Activated CD4-positive, alpha-beta T cell treated with anti-CD3 and anti-CD28 coated beads for 36 hours (primary cell): ENCODE measurements at places on chromosomes 13 and 19. TPM values are rescaled to one million over a fixed set of nuclear protein-coding genes. Genes with fewer than 3 reads are reported as not detected.
A peak's percentile ranks its signal among the peaks of the same experiment; 100 is the strongest.

DNA sequence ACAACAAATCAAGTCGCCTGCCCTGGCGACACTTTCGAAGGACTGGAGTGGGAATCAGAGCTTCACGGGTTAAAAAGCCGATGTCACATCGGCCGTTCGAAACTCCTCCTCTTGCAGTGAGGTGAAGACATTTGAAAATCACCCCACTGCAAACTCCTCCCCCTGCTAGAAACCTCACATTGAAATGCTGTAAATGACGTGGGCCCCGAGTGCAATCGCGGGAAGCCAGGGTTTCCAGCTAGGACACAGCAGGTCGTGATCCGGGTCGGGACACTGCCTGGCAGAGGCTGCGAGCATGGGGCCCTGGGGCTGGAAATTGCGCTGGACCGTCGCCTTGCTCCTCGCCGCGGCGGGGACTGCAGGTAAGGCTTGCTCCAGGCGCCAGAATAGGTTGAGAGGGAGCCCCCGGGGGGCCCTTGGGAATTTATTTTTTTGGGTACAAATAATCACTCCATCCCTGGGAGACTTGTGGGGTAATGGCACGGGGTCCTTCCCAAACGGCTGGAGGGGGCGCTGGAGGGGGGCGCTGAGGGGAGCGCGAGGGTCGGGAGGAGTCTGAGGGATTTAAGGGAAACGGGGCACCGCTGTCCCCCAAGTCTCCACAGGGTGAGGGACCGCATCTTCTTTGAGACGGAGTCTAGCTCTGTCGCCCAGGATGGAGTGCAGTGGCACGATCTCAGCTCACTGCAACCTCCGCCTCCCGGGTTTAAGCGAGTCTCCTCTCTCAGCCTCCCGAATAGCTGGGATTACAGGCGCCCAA, at the start of gene LDLR:
LDLR (plus strand) TSS at position 210 of the 760 bp plus-strand sequence; CDS start at position 296, 86 bp downstream.
- peaks cover 48% of the 10 kb centered on the region for H3K4me1 ChIP-seq
- peak; percentile 91 for DNase-seq
- H3K36me3 ChIP-seq, result peaks cover 39% of the 10 kb centered on the region
- peak within 1 kb of the TSS; percentile 93 for H3K4me3 ChIP-seq

DNA sequence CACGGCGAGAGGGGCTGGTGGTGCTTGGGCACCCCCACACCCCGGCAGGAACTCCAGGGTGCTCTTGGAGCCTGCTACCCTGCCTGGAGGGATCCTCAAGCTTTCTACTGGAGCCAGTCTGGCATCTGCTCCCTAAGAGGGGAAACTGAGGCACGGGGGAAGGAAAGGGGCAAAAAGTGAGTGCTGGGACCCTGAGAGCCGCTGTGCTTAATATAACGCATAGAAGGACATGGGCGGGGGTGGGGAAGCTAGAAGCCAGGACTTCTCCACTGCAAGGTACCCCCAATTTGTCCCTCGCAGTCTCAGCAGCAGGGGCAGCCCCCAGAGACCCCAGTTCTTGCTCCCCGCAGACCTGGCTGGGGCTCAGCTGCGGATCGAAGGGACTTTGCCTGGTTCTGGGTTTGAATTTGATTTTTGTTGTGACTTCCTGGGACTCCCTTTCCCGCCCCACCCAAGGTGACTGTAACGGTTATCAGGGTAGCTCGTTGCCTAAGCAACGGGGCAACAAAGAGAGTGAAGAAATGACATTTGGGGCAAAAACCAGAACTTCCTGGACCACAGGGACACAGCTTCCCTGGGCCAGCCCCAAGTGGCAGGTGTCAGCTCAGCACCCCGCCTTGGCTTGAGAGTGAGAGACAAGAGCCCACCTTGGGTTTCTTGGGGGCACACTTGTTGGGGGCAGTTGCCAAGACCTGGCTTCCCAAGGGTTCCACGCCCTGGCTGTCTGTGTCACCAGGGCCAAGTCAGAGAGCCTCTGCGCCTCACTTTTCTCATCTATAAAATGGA, 638 bp downstream of the ADGRE5 start:
- DNase-seq, result peak; percentile 87
- peaks cover 44% of the 10 kb centered on the region for H3K4me1 ChIP-seq
- H3K27me3 ChIP-seq, result no peaks in the 10 kb centered on the region

The FPR1 gene
- not detected for total RNA-seq

DNA sequence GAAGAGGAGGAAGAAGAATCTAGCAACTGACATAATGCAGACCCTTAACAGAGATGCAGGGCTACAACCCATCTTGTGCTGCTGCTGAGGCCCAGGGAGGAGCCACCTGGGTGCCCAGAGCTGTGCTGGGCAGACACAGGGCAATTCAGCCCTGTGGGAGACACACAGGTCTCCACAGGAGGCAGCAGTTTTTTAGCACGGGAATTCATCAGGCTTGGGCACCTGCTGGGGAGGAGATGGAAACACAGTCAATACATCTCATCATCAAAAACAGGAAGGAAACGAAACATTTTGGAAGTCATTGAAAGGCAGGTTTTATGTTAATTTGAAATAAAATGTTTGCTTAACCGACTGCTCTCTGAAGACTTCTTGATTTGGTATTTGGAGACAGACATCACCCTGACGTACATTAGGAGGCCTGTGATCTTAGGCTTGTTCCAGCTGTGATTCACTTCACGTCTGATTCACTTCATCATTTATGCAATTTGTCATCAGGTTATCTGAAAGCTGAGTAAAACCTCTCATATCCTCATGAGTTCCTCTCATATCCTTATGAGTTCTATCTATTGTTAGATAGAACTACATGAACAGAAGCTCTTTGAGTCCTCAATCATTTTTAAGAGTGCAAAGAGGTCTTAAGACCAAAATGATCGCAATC, 77.4 kb downstream of the CYSLTR2 start:
- no peaks in the 10 kb centered on the region for H3K27me3 ChIP-seq
- no peak overlapping the region for H3K27ac ChIP-seq
- peak; percentile 31 for DNase-seq
- H3K36me3 ChIP-seq, result no peaks in the 10 kb centered on the region
- H3K4me3 ChIP-seq, result no peak overlapping the region

The SULT2A1 gene
- not detected for total RNA-seq

GRCh38 chr13:99652141-99652540, 150.9 kb downstream of the TM9SF2 start:
- DNase-seq, result no peak
- H3K4me3 ChIP-seq, result no peak overlapping the region
- H3K4me1 ChIP-seq, result peaks cover 21% of the 10 kb centered on the region
- H3K27ac ChIP-seq, result no peak overlapping the region
- H3K36me3 ChIP-seq, result no peaks in the 10 kb centered on the region

GRCh38 chr13:26996965-26997752, 174.5 kb downstream of the USP12 start:
- DNase-seq, result peak; percentile 24
- H3K4me1 ChIP-seq, result peaks cover 5% of the 10 kb centered on the region
- H3K27me3 ChIP-seq, result peaks cover 31% of the 10 kb centered on the region
- H3K4me3 ChIP-seq, result no peak overlapping the region
- H3K27ac ChIP-seq, result no peak overlapping the region
- H3K36me3 ChIP-seq, result no peaks in the 10 kb centered on the region

DNA sequence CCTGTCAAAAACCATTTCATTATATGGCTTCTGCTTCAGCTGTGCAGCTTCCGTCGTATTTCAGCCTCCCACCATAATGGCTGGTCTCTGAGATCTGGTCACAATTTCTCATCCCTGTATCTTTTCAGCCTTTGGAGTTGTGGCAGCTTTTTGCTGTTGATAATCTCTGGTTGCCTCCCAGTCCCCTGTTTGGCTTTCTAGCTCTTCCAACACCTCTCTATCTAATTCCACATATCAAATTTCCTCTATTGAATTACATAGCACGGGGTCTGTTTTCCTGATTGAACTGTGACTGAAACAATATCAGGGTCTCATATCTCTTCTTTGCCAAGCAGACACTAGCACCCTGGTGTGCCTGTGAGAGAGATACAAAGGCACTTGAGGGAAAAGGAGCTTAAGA, 222.1 kb upstream of the OBI1 start:
- no peak overlapping the region for H3K4me3 ChIP-seq
- DNase-seq, result no peak
- peaks cover 3% of the 10 kb centered on the region for H3K27me3 ChIP-seq
- no peak overlapping the region for H3K27ac ChIP-seq
- H3K4me1 ChIP-seq, result no peaks in the 10 kb centered on the region

GRCh38 chr19:20371911-20372310, 193.7 kb downstream of the ZNF737 start:
- H3K27me3 ChIP-seq, result no peaks in the 10 kb centered on the region
- DNase-seq, result no peak

DNA sequence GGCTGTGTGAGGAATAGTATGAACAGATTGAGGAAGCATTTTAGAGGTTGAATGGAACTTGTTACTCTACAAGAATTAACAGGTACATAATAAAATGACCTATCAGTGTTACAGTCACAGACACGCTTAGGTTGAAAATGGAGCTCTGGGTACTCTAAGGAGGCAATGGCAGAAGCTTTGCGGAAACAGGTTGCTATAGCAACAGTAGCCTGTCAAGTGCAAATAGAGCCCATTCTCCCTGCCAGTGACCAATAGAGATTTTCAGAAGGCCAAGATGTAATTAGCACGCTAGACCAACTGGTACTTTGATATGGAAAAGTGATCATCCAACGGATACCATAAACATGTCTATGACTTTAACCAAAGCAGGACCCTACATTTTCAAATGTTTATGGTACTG, 148.5 kb upstream of the FREM2 start:
- no peak overlapping the region for H3K4me3 ChIP-seq
- no peaks in the 10 kb centered on the region for H3K4me1 ChIP-seq
- H3K27ac ChIP-seq, result no peak overlapping the region
- H3K27me3 ChIP-seq, result no peaks in the 10 kb centered on the region

DNA sequence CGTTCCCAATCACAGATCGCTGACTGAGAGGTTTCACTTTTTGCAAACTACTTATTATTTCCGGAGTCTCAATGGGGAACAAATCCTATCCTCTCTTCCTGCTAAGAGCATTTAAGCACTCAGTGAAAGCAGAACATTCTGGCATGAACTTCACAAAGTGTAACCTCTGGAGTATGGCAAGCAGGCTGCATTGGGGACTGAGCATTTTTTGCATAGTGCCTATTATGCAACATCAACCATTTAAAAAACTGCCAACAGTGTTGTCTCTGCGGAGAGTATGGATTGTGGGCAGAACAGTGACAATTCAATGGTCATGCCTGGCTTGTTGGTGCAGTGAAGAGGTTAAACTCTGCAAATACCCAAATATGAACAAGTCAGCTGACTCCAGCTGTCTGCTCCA, 484.6 kb downstream of the OLFM4 start:
- no peaks in the 10 kb centered on the region for H3K27me3 ChIP-seq
- no peak for DNase-seq
- no peaks in the 10 kb centered on the region for H3K36me3 ChIP-seq
- no peaks in the 10 kb centered on the region for H3K4me1 ChIP-seq
- H3K27ac ChIP-seq, result no peak overlapping the region

GRCh38 chr19:17861542-17862402, 2.1 kb downstream of the RPL18A start:
- peak overlapping the region; percentile 98 for H3K27ac ChIP-seq
- peak overlapping the region; percentile 97 for H3K4me3 ChIP-seq
- peaks cover 56% of the 10 kb centered on the region for H3K36me3 ChIP-seq
- H3K4me1 ChIP-seq, result peaks cover 31% of the 10 kb centered on the region
- H3K27me3 ChIP-seq, result no peaks in the 10 kb centered on the region

GRCh38 chr19:29576761-29577648, 29.1 kb upstream of the POP4 start:
- H3K4me3 ChIP-seq, result no peak overlapping the region
- no peak overlapping the region for H3K27ac ChIP-seq
- H3K4me1 ChIP-seq, result peaks cover 26% of the 10 kb centered on the region
- no peaks in the 10 kb centered on the region for H3K36me3 ChIP-seq
- peak; percentile 70 for DNase-seq
- peaks cover 59% of the 10 kb centered on the region for H3K27me3 ChIP-seq

The KMT5C gene
- 27.5 TPM for total RNA-seq

- no peak overlapping the region for H3K4me3 ChIP-seq
- peaks cover 6% of the 10 kb centered on the region for H3K27me3 ChIP-seq
- H3K4me1 ChIP-seq, result no peaks in the 10 kb centered on the region
- no peaks in the 10 kb centered on the region for H3K36me3 ChIP-seq
- no peak overlapping the region for H3K27ac ChIP-seq
Measured at GRCh38 chr13:91132786-91133185, 214.7 kb upstream of the MIR17HG start.

DNA sequence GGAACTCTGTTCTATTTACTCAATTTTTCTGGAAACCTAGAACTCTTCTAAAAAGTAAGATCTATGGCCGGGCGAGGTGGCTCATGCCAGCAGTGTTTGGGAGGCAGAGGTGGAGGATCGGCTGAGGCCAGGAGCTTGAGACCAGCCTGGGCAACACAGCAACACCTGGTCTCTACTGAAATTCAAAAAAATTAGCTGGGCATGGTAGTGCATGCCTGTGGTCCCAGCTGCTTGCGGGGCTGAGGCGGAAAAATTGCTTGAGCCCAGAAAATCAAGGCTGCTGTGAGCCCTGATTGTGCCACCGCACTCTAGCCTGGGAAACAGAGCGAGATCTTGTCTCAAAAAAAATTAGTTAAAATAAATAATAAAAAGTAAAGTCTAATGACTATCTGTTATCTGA, 28.6 kb downstream of the F2RL3 start:
- DNase-seq, result no peak
- no peaks in the 10 kb centered on the region for H3K36me3 ChIP-seq
- peaks cover 8% of the 10 kb centered on the region for H3K27me3 ChIP-seq
- H3K27ac ChIP-seq, result no peak overlapping the region
- no peaks in the 10 kb centered on the region for H3K4me1 ChIP-seq
- no peak overlapping the region for H3K4me3 ChIP-seq

The HSH2D gene
- 31.2 TPM for total RNA-seq

- DNase-seq, result no peak
- no peak overlapping the region for H3K4me3 ChIP-seq
- H3K27me3 ChIP-seq, result no peaks in the 10 kb centered on the region
- peaks cover 9% of the 10 kb centered on the region for H3K4me1 ChIP-seq
- H3K36me3 ChIP-seq, result no peaks in the 10 kb centered on the region
Measured at GRCh38 chr19:13887517-13887916, 10.6 kb downstream of the NANOS3 start.

DNA sequence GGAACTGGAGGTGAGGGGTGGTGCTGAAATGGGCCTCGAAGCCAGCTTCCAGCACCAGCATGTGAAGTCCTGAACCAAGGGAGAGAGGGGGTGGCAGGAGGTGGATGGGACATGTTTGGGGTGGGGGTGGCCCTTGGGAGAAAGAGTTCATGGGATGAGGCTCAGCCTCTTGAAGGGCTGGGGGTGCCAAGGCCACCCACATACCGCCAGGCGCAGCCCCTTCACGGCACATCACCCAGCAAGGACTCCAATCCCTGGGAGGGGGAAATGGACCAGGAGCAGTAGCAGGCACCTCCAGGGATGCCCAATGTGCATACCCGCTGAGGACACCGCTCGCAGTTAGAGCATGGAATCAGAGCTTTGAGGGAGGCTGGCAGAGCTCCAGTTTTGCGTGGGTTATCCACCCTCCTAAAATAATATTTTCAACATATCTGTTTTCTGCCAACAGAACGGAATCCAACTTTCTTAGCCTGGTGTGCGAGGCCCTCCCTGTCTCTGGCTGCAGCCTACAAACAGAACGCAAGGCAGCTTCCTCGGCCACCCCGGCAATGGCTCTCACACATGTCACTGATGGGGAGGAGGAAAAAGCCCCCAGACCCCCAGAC, 140.5 kb upstream of the VSTM2B start:
- H3K4me1 ChIP-seq, result no peaks in the 10 kb centered on the region
- no peak overlapping the region for H3K4me3 ChIP-seq
- H3K27ac ChIP-seq, result no peak overlapping the region
- peaks cover 5% of the 10 kb centered on the region for H3K27me3 ChIP-seq
- no peaks in the 10 kb centered on the region for H3K36me3 ChIP-seq

The ZNF223 gene
- total RNA-seq, result 0.82 TPM
